ENCODE measurements at places on chromosomes 13 and 19. TPM values are rescaled to one million over a fixed set of nuclear protein-coding genes. Genes with fewer than 3 reads are reported as not detected.
A peak's percentile ranks its signal among the peaks of the same experiment; 100 is the strongest.

GRCh38 chr19:55544776-55545439, 435 bp downstream of the SBK3 start:
- peaks cover 33% of the 10 kb centered on the region for H3K4me1 ChIP-seq
- no peaks in the 10 kb centered on the region for H3K36me3 ChIP-seq
- DNase-seq = no peak
- H3K27me3 ChIP-seq = no peaks in the 10 kb centered on the region

DNA sequence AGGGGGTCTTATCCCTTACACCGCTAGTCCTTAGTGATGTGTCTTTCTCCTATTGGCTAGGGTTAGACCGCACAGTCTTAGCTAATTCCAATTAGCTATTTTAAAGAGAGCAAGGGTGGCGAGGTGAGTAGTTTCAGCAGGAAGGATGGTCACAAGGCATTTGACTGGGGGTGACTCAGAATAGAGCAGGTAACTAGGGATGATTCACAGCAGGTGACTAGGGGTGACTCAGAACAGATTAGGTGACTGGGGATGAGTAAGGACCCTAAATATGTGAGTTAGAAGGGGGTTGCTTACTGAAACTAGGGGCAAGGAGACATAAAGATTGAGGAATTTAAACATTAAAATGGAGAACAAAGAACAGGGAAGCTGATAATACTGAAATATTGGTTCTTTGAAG, 64.3 kb downstream of the ZNF66 start:
- no peak for DNase-seq
- H3K27me3 ChIP-seq = no peaks in the 10 kb centered on the region
- H3K36me3 ChIP-seq = no peaks in the 10 kb centered on the region

GRCh38 chr19:36097036-36097435, 13.9 kb upstream of the OVOL3 start:
- peak overlapping the region; percentile 45 for H3K27ac ChIP-seq
- H3K4me1 ChIP-seq = peaks cover 27% of the 10 kb centered on the region
- no peaks in the 10 kb centered on the region for H3K36me3 ChIP-seq
- H3K4me3 ChIP-seq = no peak overlapping the region

Gene CEACAM4
- total RNA-seq = not detected

DNA sequence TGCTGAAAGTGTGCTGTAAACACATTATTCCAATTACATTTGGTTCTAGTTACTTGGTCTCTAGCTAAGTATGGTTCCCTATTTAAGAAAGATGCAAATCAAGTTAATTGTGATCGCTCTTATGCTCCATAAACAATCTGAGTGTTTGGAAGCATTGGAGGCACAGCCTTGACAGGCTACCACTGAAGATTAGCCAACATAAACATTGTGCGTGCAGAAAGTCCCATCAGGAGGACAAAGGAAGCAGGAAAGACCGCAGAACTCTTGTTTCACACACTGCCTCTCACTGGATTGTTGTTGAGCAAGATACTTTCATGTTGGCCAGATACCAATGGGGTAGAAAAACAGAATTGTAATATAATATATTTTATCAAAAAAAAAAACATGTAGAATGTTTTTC, 814.4 kb downstream of the EFNB2 start:
- H3K27ac ChIP-seq = no peak overlapping the region
- DNase-seq = no peak
- H3K4me1 ChIP-seq = no peaks in the 10 kb centered on the region
- H3K4me3 ChIP-seq = no peak overlapping the region

DNA sequence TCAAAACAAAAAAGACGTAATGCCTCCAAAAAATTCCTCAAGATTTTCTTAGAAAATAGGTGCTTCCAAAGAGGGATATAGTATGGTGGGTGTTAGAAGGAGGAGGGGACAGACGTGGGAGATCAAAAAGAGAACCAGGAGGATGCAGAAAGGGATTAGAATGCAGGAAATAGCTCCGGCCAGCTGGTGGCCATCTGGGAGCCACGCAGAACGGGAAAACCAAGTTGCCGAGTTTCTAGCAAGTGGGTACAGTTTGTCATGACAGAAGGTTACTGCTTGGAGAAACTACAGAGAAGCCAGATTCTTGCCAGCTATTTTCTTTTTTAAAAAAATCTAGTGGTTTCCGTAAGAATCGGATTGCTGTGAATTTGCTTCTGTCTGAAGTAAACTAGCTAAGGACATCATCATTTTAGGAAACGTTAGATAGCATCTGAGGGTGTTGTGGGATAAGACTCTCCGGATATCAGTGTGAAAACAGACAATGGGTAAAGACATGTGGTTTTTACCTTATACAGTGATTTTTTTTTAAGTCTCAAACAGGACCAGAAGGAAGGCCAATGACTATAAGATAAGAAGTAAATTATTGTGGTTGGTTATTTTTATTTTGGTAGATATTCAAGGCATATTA, 104.9 kb downstream of the HSPH1 start:
- H3K4me1 ChIP-seq = no peaks in the 10 kb centered on the region
- H3K27me3 ChIP-seq = no peaks in the 10 kb centered on the region
- DNase-seq = no peak
- no peaks in the 10 kb centered on the region for H3K36me3 ChIP-seq
- H3K27ac ChIP-seq = no peak overlapping the region

GRCh38 chr13:94435604-94436226, 43.8 kb downstream of the DCT start:
- H3K27me3 ChIP-seq = no peaks in the 10 kb centered on the region
- no peak for DNase-seq
- peaks cover 8% of the 10 kb centered on the region for H3K4me1 ChIP-seq
- no peak overlapping the region for H3K4me3 ChIP-seq
- no peaks in the 10 kb centered on the region for H3K36me3 ChIP-seq
- no peak overlapping the region for H3K27ac ChIP-seq

- no peak for DNase-seq
- H3K27ac ChIP-seq = no peak overlapping the region
- H3K27me3 ChIP-seq = no peaks in the 10 kb centered on the region
Observed at GRCh38 chr13:59094181-59094580, 1069.5 kb downstream of the DIAPH3 start.

DNA sequence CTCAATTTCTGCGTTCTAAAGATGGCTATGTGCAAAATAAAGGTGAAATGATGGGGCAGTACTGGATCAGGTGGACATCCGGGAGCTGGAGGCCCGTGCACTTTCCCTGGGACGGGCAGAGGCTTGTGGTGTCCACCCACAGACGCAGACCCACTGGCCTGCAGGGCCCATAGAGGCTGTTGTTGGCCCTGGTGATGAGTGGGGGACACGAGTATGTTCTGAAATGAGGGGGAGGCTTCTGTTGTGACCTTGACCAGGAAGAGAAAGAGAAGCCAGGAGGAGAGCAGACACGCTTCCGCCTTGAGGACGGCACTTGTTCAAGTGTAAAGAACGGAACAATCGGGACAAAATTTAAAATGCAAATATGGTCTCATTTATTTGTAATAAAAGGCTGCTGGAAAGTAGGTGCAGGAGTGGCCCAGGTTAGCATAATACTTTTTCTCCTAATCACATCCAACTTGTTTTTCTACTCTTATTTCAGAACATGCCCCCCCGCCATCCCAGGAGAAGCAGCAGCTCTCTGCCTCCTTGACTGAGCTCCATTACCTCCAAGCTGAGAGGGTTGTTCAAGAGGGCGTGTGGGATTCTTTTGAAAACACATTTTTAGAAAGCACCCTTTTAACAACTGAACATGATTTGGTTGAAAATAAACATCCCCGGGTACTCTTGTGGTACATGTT, 27.1 kb downstream of the ATP11A start:
- H3K27ac ChIP-seq = no peak overlapping the region
- no peak for DNase-seq
- H3K27me3 ChIP-seq = no peaks in the 10 kb centered on the region
- H3K36me3 ChIP-seq = no peaks in the 10 kb centered on the region
- no peak overlapping the region for H3K4me3 ChIP-seq
- peaks cover 16% of the 10 kb centered on the region for H3K4me1 ChIP-seq

GRCh38 chr13:74816737-74817136, 665.2 kb downstream of the TBC1D4 start:
- DNase-seq = no peak
- H3K36me3 ChIP-seq = no peaks in the 10 kb centered on the region
- no peak overlapping the region for H3K4me3 ChIP-seq
- H3K4me1 ChIP-seq = no peaks in the 10 kb centered on the region
- no peaks in the 10 kb centered on the region for H3K27me3 ChIP-seq

Gene WDR88
- not detected for total RNA-seq

DNA sequence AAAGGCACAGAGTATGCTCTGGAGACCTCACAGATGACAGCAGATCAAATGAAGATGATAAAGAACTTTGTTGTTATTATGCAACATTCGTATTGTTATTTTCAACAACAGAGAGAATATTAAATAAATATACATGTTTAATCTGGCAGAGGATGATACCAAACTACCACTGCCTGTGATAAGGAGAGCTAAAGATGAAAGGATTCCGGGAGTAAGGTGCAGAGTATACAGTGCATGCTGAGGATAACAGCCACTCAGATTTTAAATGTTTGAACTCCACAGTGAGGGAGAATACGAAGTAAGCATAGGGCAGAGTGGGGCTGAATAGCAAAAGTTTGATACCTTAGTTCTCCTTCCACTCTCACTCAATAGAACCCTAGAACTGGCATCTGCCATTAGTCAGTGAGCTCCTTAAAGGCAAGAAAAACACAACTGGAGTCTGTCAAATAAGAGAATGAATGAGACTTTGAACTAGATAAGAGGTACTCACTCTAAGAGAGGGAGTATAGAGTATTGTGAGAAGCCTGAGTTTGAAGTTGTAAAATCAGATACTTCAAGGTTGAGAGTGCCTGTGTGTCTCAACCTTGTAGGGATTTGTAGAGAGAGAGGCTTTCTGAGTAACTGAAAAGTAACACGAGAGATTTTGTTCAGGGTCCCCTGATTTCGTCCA, 78.5 kb downstream of the STARD13 start:
- H3K27me3 ChIP-seq = no peaks in the 10 kb centered on the region
- DNase-seq = no peak
- no peaks in the 10 kb centered on the region for H3K36me3 ChIP-seq
- H3K27ac ChIP-seq = no peak overlapping the region
- peaks cover 30% of the 10 kb centered on the region for H3K4me1 ChIP-seq

Gene MLLT1
- total RNA-seq = 39.9 TPM

Gene IL12RB1
- total RNA-seq = 0.55 TPM

GRCh38 chr19:49856574-49857021, 5.6 kb downstream of the PTOV1 start:
- DNase-seq = no peak
- peaks cover 22% of the 10 kb centered on the region for H3K4me1 ChIP-seq
- H3K4me3 ChIP-seq = no peak overlapping the region
- peaks cover 68% of the 10 kb centered on the region for H3K36me3 ChIP-seq
- H3K27me3 ChIP-seq = no peaks in the 10 kb centered on the region

DNA sequence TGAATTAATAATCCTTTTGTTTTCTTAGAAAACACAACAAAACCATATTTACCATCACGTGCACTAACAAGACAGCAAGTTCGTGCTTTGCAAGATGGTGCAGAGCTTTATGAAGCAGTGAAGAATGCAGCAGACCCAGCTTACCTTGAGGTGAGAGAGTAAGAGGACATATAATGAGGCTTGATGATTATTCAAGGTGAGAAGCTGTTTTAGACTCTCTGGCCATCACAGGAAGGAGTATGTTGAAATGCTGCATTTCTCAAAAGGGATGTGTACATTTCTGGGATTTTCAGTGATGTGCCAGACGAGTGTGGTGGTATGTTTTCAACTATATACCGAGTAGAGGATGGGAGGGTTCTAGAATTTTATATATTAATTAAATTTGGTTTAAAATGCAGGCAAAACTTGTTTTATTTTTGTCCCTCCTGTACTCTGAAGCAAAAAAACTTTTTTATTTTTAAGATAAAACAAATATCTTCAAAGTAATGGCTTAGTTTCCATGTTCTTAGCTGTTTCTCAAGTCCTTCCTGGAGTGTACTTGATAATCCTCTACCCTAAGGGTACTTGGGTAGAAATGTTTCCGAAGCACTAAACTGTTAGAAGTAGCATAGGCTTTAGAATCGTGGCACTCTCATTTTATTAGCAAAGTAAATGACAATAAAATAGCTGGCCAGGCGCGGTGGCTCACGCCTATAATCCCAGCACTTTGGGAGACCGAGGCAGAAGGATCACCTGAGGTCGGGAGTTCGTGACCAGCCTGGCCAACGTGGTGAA, 51.1 kb downstream of the N4BP2L1 start:
- H3K27me3 ChIP-seq = no peaks in the 10 kb centered on the region
- no peak for DNase-seq
- H3K27ac ChIP-seq = no peak overlapping the region
- no peaks in the 10 kb centered on the region for H3K36me3 ChIP-seq

- H3K27ac ChIP-seq = no peak overlapping the region
- H3K4me1 ChIP-seq = no peaks in the 10 kb centered on the region
- H3K36me3 ChIP-seq = no peaks in the 10 kb centered on the region
- no peaks in the 10 kb centered on the region for H3K27me3 ChIP-seq
- H3K4me3 ChIP-seq = no peak overlapping the region
- no peak for DNase-seq
Observed at GRCh38 chr13:84917252-84917878, 881.9 kb downstream of the SLITRK6 start.

Gene PAF1
- total RNA-seq = 75.7 TPM
